NCI-H2081 treated with DMSO at 0.1 percent for 48 hours (cell line): ENCODE measurements at places on chromosomes 6 and 20.
A peak's percentile ranks its signal among the peaks of the same experiment; 100 is the strongest.

DNA sequence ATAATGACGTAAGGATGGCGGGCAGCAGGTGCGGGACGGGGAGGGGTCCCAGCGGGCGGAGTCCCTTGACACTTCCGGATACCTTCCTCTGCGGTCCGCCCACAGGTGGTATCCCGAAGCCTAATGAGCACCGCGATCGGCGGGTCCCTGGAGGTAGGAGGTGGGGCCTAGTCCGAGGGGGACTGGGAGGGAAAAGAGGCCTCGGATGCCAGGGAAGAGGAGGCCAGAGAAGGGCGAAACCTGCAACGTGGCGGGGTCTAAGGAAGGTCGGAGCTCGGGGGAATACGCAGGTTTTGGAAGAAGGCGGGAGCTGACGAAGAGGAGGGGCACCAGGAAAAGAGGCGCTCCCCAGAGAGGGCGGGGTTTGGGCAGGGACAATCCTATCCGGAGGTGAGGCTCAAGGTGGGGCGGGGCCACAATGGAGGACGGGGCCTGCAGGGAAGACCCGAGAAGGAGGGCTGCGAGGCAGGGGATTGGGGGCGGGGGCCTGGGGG, 3.7 kb downstream of the PRSS16 start:
- peak; percentile 70 for DNase-seq

DNA sequence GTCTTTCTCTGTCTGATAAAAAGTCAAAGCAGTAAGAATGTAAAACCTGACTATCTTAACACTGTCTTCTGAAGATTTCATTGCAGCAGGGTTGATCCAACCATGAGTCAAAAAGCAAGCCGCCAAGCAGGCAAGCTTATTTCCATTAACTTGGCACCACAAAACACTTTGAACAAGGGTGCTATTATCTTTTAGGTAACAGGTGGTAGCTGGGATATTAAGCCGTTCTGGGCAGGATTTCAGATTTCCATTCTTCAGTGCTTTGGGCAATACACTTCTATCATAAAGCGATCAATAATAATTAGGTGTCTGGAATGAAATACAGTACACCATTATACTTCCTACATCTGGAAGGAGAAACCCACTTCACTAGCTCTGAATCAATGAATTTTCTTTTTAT, 181.9 kb downstream of the TBC1D7 start:
- DNase-seq: no peak

GRCh38 chr20:48187851-48188250, 402.6 kb upstream of the SULF2 start:
- no peak for DNase-seq

DNA sequence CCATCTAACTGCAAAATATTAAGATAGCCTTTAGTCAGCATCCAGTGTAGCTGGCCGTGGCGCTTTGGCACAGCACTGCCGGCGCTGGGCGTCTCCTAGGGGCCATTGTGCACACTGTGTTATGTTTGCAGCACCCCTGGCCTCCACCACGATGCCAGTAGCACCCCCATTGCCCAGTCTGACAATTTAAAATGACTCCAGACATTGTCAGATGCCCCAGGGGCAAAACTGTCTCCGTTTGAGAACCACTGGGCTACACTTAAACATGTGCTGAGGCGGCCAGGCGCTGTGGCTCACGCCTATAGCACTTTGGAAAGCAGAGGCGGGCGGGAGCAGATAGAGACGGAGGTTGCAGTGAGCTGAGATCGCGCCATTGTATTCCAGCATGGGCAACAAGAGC, 6.0 kb upstream of the MTG2 start:
- no peak for DNase-seq

DNA sequence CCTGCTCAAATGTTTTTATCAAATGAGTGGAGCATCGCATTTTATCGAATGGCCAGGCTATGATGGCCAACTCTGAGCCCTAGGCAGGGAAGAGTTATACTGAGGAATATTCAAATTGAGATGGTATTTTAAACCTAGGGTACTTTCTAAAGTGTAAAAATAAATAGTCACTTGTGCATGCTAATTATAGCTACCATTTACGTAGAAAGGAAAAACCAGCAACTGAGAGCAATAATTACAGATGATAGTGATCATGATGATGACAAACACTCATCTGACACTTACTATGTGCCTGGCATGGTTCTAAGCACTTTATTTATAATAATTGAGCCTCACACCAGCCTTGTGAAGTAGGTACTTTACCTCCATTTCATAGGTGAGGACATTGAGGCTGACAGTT, 455.7 kb downstream of the CD83 start:
- no peak for DNase-seq

GRCh38 chr6:167426651-167427050, 101.8 kb downstream of the TTLL2 start:
- DNase-seq: no peak

GRCh38 chr6:158924499-158925455, 75.2 kb downstream of the RSPH3 start:
- no peak for DNase-seq

GRCh38 chr6:75230484-75231325, 12.9 kb downstream of the COX7A2 start:
- no peak for DNase-seq

GRCh38 chr6:151052021-151052646, 186.6 kb downstream of the MTHFD1L start:
- no peak for DNase-seq

DNA sequence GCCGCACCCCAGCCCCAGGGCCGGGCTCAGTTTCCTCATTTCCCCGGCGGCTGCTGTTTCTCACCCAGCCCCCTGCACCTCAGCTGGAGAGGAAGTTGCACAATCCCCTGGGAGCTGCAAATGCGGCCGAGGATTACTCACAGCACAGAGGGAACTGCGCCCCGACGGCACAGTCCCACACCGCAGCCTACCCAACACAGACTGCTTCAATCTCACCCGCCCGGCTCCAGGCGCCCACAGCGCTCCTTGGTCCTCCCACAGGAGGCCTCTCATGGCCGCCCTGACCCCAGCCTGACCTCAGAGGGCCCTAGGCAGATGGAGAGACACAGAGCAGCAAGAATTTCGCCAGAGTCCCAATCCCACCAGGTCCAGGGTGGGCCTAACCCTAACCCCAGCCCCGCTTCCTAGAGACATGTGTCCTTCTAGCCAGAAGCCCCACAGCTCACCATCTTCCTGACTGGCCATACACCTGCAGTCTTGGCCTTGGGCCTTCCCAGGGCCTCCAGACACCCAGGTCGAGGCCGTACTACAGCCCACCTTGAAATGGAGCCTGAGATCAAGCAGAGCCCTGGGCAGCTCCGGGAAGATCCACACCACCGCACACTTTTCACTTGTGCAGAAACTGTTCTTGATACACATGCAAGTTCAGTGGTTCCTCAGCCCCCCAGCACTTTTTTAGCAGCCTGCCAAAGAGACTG, 11.7 kb downstream of the TFEB start:
- no peak for DNase-seq

DNA sequence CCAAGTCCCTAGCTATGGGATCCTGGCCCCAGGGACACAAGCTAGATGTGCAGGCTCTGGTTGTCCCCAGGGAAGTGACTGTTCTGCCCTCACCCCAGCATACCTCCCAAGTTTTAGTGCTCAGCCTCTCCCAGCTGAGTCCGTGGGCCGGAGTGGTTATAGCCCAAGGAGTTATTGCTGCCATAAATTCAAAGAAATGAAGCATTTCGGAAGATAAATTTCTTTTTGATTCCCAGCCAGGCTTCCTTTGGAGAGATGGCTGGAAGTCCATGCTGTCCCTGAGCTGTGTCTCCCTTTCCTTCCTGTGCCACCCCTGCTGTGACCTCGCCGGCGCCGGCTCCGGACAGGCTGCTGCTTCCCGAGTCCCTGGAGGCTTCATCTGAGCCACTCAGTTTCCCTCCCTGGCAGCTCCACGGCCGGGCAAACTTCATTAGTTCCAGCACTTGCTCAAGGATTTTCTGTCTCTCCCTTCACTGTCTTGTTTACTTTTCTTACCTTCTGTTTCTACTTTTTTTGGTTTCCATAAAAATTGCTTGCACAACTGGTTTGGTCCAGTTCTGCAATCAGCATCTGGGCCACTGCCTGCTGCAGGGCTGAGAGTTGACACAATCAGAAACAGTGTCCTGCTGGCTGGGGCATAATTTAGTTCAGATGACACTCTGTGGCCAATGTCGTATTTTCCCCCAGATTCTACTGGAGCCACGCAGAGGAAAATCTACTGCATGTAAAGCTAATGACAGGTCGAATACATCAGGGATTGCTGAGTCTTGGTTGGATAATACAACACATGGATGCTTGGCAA, 225.5 kb downstream of the SYNDIG1 start:
- no peak for DNase-seq

GRCh38 chr6:75882734-75883133, 133.7 kb downstream of the MYO6 start:
- no peak for DNase-seq

DNA sequence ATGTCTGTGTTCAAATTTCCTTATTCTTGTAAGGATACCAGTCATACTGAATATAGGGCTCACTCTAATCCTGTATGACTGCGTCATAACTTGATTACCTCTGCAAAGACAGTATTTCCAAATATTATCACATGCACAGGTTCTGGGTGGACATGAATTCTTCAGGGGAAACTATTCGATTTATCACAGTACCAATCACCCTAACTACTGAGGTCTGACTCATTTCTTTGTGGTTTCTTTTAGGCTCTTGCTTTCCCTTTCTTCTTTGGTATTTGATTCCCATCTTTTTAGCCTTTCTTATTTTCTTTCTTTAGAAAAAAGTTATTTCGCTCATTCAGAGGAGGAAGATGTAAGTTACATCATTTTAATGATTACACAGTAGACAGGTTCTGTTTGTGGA, 40.3 kb upstream of the TBX18 start:
- DNase-seq: no peak

- DNase-seq: no peak
These were observed 69.3 kb upstream of the MYL9 start for GRCh38 chr20:36471885-36472636.

- no peak for DNase-seq
These were observed 4.0 kb upstream of the OSBPL2 start for GRCh38 chr20:62234339-62234738.

GRCh38 chr6:158608221-158608620, 36.3 kb downstream of the DYNLT1 start:
- no peak for DNase-seq

GRCh38 chr20:1943275-1944002, 48.2 kb downstream of the SIRPA start:
- no peak for DNase-seq

DNA sequence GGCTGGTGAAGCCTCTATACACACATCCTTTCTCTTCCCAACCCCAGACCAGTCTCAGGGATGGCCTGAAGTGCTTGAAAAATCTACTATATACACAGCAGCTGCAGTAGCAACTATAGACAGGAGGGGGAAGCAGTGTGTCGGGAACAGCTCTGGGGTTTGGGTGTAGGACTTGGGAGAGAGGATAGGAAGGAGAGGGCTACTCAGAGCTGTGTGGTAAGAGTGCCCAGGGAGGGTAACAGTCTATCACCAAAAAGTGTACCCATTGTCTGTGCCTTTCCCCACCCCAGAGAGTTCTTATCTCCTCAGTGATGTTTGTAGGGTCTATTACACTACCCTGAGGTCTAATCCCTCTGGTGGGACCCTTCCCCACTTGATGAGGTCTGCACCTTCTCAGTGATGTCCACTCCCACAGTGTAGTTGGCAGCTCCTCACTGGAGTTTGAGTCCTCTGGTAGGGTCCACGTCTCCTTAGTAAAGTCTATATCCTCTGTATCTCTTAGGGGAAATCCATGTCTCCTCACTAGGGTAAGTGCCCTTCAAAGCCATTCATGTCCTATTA, 1.5 kb upstream of the GGT7 start:
- peak; percentile 58 for DNase-seq

DNA sequence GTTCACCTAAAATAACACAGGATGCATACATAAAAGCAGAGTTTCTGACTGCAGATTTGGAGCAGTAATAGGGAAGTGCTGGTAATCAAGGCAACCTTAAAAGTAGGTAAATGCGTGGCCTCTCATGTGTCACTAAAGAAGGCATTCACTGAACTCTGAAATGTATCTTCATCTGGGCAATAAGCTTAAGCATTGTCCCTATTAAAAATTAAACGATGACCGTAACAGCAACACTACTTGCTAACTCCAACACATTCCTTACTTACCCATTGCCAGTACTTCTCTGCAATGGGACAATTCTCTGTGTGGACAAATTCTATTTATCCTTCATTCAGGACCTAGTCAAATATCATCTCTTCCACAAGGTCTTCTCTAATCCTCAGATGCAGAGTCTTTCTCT, 19.9 kb downstream of the ADGRF1 start:
- DNase-seq: no peak

GRCh38 chr20:31823360-31824124, 4.4 kb downstream of the MYLK2 start:
- no peak for DNase-seq

DNA sequence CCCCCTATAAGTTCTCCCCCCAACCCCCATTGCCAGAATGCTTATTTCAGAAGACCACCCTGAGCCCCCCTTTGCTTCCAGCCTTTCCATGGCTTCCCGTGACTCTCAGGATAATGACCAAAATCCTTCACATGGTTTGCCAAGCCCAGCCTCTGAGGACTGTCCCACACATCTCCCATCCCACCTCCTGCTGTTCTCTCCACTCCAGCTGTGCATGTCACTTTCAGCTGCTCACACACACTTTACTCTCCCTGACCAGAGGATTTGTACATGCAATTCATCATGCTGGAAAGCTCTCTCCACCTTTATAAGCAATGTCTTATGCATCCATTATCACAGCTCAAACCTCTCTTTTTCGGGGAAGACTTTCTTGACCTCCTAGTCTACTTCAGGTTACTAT, 164.2 kb downstream of the PRL start:
- DNase-seq: no peak

- DNase-seq: no peak
These were observed 41.9 kb downstream of the ZFAND3 start for GRCh38 chr6:37861452-37861851.

- no peak for DNase-seq
These were observed 106.5 kb downstream of the ARID1B start for GRCh38 chr6:156883497-156884252.

DNA sequence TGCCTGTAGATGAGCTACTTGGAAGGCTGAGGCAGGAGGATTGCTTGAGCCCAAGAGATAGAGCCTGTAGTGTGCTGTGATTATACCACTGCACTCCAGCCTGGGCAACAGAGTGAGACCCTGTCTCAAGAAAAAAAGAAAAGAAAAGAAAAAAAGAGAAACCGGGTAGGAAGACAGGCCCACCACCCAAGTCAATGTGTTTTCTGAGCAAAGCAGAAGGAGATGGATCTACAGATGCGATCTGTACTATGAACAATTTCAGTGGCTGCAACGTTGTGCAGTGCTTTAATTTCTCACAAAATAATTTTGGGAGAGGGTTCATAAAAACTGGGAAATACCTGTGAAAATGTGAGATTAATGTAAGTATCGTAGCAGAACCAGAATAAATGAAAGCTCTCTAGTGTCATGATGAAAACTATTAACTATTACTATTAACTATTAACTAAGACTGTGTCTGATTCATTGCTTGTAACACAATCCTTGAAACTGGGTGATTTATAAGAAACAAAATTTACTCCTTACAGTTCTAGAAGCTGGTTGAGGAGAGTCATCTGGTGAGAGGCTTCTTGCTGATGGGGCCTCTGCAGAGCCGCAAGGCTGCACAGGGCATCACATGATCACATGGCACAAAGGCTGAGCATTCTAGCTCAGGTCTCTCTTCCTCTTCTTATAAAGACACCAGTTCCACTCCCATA, 233.1 kb upstream of the ZNF217 start:
- DNase-seq: no peak

- DNase-seq: no peak
These were observed 10.9 kb upstream of the CGA start for GRCh38 chr6:87105823-87106222.
